ENCODE measurements at places on chromosomes 12 and 14. TPM values are rescaled to one million over a fixed set of nuclear protein-coding genes. Genes with fewer than 3 reads are reported as not detected.

The FOXN4 gene
- 1.8 TPM for polyA plus RNA-seq

The RHNO1 gene
- polyA plus RNA-seq: 47.6 TPM

The RND1 gene
- polyA plus RNA-seq: 4.6 TPM

The TMEM229B gene
- polyA plus RNA-seq: 3.4 TPM

The PCED1B gene
- 3.8 TPM for polyA plus RNA-seq

The PTPRO gene
- 290 TPM for polyA plus RNA-seq

The RPGRIP1 gene
- 0.47 TPM for polyA plus RNA-seq

The GALC gene
- polyA plus RNA-seq: 46.7 TPM

The CCDC38 gene
- 0.21 TPM for polyA plus RNA-seq

The WASHC3 gene
- polyA plus RNA-seq: 66.6 TPM

The KRT6A gene
- polyA plus RNA-seq: not detected

The TMEM52B gene
- 186 TPM for polyA plus RNA-seq

The GATC gene
- 34.3 TPM for polyA plus RNA-seq

The AICDA gene
- 0.79 TPM for polyA plus RNA-seq

The TCL1B gene
- polyA plus RNA-seq: 0.35 TPM

The ORAI1 gene
- polyA plus RNA-seq: 11.1 TPM

The TAS2R42 gene
- polyA plus RNA-seq: not detected

The SRGAP1 gene
- 21.9 TPM for polyA plus RNA-seq

The RILPL1 gene
- 16.1 TPM for polyA plus RNA-seq

The GNS gene
- 183 TPM for polyA plus RNA-seq

The PPP1R1A gene
- 47.1 TPM for polyA plus RNA-seq

The SMCO2 gene
- polyA plus RNA-seq: 0.37 TPM

The MUCL1 gene
- polyA plus RNA-seq: not detected

The FOXM1 gene
- 28.2 TPM for polyA plus RNA-seq

The DHH gene
- polyA plus RNA-seq: 0.33 TPM

The HRK gene
- 0.25 TPM for polyA plus RNA-seq

The CLEC4A gene
- polyA plus RNA-seq: 1.8 TPM

The SUDS3 gene
- polyA plus RNA-seq: 46.8 TPM

The DAO gene
- polyA plus RNA-seq: 1.0 TPM

The SYT10 gene
- polyA plus RNA-seq: 0.20 TPM

The KRT2 gene
- polyA plus RNA-seq: not detected

The CMKLR1 gene
- 5.4 TPM for polyA plus RNA-seq

The PMCH gene
- 0.76 TPM for polyA plus RNA-seq

The TCL1A gene
- 2.2 TPM for polyA plus RNA-seq

The RFLNA gene
- polyA plus RNA-seq: 6.3 TPM

The HCAR3 gene
- 0.18 TPM for polyA plus RNA-seq

Data from right renal cortex interstitium (tissue), 3 donors.